Fibroblast of skin of abdomen (primary cell): ENCODE measurements at places on chromosomes 12 and 14.
A peak's percentile ranks its signal among the peaks of the same experiment; 100 is the strongest.

GRCh38 chr12:5243014-5243413, 188.9 kb upstream of the NTF3 start:
- DNase-seq: no peak

DNA sequence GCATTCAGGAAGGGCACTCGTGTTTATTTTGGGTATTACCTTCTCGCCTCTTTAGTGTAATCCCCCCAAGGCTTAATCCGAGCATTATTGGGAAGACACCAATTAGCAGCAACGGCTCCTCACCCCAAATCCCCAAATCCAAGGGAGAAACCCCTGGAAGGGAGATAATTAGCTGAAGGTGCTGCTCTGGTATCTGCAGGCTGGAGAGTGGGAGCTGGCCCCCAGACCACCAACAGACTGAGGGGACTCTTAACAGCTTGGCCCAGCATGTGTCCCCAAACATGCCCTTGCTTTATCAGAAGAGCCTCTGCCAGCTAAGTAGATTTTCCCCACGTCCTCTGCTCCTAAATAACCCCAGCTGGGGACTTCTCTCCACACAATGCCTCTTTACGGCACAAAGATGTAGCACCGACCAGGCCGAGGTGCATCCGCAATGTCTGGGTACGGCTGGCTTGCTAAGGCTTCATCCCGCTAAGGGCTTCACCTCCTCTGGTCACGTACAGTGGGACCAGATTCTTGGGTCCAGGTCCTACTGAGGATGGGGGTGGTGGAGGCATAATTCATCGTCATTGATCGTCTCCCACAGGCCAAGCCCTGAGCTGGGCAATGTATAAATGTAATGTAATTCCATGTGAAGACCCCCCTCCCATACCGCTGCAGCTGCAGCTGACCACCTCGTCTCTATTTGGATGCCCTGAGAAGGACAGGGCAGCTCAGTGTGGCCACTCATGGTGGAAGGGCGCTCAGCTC, 123.7 kb upstream of the GSC start:
- no peak for DNase-seq

DNA sequence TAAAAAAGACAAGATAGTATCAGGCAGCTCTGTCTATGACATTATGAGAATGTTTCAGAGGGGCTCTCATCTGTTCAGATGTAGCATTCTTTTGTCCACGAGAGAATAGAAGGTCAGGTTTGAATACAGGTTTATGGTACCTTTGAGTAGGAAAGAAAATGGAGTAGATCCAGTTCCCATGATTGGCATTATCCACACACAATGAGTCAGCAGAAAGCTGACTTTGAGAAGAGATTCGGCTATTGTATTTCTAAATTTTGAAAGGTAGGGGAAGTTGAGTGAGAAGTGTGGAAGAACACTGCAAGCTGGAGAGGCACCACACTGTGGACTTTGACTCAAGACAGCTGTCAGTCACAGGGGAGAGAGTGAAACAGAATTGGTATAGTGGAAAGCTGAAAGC, 135.4 kb downstream of the SYT10 start:
- no peak for DNase-seq

- DNase-seq: no peak
Measured at GRCh38 chr12:54364413-54364812, at the start of gene GPR84. Gene GPR84 (minus strand): TSS chr12:54364486. CDS start chr12:54363851, 635 bp downstream.

GRCh38 chr14:76467711-76468155, 91.8 kb downstream of the ESRRB start:
- DNase-seq: no peak

DNA sequence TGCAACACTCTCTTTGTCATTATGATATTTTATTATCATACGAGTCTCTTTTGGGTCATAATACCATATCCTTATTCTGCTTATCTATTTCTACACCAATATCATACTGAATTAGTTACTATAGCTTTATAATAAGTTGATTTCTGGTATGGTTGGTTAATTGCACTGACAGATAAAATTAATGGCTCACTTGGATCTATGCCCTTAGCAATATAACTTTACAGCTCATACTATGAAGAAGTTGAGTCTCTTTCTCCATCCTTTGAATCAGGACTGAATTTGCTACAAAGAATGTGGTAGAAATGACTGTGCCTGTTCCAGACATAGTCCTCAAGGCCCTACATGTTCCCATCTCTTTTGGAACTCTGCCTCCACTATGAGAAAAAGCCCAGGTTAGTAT, 139.7 kb upstream of the DYRK2 start:
- DNase-seq: peak; percentile 20

GRCh38 chr12:28294300-28294699, 104.0 kb downstream of the CCDC91 start:
- no peak for DNase-seq

DNA sequence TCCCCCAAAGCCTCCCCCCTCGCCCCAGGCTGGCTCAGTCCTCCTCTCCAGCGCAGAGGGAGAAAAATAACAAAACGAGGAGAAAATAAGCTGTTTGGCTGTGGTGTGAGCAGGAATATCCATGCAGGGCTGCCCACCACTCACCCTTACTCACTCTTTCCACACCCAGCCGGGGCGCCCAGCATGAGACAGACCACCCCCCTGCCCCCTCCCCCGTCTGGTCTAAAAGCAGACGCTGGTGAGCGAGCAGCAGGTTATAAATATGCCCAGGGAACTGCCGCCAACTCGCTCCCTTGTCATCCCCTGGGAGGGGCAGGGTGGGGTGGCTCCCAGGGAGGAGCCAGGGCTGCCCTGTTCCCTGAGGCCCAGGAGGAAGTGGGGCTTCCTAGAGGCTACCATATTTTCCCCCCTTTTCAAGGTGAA, 7.4 kb downstream of the WNT1 start:
- DNase-seq: no peak

GRCh38 chr14:63438065-63438757, 105.0 kb downstream of the PPP2R5E start:
- peak; percentile 96 for DNase-seq

- DNase-seq: no peak
Measured at GRCh38 chr12:96883571-96883970, 23.5 kb upstream of the NEDD1 start.

- no peak for DNase-seq
Measured at GRCh38 chr12:57863676-57864075, 17.1 kb upstream of the CTDSP2 start.

DNA sequence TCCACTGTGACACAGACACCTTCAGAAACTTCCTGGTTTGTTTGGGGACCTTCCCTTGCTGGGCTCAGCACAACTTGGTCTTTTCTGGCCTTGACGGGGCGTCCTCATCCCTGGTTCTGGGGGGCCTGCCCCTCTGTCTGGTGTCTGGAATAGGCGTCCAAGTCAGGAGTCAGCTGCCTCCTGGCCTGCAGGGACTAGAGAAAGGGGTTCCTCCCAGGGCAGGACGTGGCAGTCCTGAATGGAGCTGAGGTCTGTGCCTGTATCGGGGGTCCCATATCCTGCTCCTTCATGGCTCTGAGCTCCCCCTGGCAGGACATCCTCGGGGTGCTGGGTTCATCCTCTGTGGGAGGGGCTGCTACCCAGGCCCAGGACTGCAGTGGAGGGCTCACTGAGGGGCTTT, 384.0 kb downstream of the TMEM121 start:
- DNase-seq: no peak

- no peak for DNase-seq
Measured at GRCh38 chr14:94962166-94962575, 192.3 kb upstream of the GSC start.

- DNase-seq: peak; percentile 33
Measured at GRCh38 chr14:60349663-60350365, 100.8 kb downstream of the PPM1A start.

- no peak for DNase-seq
Measured at GRCh38 chr12:55336002-55336401, 5.5 kb downstream of the OR6C3 start.

- DNase-seq: peak; percentile 70
Measured at GRCh38 chr12:121391619-121392324, 8.1 kb upstream of the RNF34 start.

- DNase-seq: no peak
Measured at GRCh38 chr14:104131968-104132732, 6.2 kb upstream of the KIF26A start.

DNA sequence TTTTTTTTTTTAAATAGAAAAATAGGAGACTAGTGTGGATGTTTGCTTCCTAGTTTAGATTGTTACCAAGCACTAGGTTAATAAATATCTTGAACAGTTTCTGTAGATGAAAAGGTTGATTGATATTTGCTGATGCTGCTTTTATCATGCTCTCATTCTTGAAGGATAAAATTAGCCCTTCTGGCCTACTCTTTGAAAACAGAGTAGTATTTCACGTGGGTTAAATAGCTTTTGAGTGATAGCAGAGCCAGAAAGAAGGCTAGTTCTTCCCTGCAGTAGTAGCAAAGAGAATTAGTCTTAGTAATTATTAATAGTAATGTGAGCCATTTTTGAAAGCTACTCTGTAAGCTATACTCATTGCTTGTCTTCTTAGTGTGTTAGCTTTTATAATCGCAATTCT, 5.2 kb downstream of the NEDD1 start:
- DNase-seq: no peak

DNA sequence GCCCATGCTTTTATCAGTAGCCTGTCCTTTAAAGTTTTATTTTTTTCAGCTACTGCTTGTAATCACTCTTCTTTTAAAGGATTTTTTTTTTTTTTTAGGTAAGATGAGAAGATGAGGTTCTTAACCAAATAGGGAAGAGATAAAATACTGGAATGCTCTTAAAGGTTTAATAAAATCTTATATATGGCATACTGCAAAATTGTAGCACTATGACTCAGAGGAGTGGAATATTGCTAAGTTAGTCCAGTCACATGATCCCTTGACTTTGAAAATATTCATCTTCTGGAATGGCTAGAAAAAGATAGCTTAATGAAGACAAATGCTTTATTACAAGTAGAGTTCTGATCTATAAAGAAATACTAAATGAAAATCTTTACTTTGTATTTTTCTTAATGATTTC, 116.6 kb downstream of the NAV3 start:
- peak; percentile 84 for DNase-seq

DNA sequence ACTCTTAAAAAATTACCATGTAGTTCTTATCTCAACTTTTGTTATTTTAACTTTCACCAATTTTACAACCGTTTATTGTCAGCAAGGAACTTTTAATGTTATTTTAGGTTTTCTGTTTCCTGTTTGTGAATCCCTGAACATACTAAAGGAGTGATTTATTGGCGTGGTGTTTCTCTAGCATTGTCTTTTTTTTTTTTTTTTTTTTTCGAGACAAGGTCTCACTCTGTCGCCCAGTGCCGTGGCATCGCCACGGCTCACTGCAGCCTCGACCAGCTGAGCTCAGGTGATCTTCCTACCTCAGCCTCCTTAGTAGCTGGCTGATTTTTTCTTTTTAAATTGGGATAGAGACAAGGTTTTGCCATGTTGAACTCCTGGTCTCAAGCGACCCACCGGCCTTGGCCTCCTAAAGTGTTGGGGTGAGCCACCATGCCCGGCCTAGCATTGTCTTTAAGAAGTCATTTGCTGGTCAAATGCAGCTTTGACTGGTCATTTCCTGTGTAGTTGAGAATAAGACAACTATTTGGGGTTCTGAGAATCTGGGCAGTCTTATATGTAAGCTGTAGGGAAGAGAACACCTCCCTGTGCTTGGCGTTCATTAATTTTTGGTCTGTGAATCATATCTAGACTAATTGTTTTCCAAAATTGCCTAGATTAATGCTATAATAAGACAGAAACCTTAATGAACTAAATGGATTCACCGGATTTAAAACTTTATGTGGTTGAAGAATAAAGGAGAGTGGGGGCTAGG, 2.1 kb downstream of the WASHC4 start:
- DNase-seq: peak; percentile 33

- DNase-seq: no peak
Measured at GRCh38 chr14:105492971-105493871, 2.2 kb downstream of the TEDC1 start.

- no peak for DNase-seq
Measured at GRCh38 chr12:49968471-49968870, 4.3 kb upstream of the AQP6 start.

DNA sequence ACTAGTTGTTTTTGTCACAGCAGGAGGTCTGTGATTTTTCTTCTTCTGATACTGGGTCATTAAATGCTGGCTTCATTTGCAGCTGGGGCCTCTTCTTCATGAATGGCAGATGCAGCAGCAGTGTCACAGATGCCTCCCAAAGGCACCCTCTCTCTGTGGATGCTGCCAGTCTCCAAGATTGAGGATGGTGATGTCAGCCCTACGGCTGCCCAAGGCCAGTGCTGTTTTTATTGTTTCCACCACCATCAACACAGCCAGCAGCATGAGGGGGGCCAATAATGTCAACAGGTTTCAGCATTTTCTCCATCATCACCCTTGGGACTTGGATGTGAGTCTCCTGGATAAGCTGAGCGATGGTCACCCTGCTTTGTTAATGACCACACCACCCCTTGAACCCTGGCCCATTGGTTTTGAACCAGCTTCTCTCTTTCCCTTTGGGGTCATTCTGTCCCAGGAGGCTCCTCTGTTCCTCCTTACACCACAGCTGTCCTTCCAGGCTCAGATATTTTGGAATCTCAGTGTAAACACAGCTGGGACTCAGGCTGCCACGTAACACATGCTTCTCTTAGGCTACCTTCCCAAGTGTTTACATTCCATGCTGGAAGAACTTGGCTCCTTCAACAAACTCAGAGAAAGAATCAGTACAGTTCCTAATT, 151.7 kb upstream of the DDHD1 start:
- peak; percentile 37 for DNase-seq

- no peak for DNase-seq
Measured at GRCh38 chr14:37585971-37586796, 8.9 kb downstream of the FOXA1 start.

GRCh38 chr14:75645056-75645455, 15.6 kb downstream of the ERG28 start:
- DNase-seq: no peak

DNA sequence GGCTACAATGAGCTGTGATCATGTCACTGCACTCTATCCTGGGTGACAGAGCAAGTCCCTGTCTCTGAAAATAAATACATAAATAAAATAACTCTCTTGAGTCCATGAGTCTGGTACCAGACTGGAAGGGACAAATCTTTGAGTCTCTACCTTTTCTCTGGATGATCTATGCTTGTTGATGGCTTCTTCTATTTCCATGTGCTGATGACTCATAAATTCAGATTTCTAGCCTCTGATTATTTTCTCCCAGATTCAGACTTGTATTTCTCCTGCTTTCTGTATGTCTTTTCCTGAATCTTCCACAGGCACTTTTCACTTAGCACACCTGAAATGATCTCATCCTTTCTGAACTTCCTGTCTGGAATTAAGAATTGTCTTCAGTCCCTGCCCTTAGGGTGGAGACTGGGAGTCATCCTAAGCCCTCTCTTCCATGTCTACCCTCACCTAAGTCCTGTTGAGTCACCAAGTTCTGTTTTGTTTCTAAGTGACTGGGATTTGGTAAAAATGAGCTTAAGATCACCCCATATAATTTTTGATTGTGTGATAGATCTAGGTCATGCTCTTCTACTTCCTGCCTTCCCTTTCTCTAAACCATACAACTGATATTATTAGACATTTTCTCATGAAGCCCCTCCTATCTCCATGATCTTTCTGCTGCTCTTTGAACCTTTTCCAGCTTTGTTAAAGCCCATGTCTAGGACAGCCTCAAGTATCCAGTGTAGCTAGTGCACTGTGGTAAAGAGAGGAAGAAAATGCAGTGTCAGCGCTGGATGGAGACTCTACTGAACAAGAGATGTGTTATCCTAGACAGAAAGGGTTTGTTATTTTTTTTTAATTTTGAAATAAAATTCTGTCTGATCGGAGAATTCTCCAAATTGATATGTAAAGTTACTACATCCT, 13.1 kb downstream of the AKAP6 start:
- no peak for DNase-seq
